ENCODE measurements at places on chromosomes 4 and X. TPM values are rescaled to one million over a fixed set of nuclear protein-coding genes. Genes with fewer than 3 reads are reported as not detected.
A peak's percentile ranks its signal among the peaks of the same experiment; 100 is the strongest.

Gene SPANXA1
- total RNA-seq = not detected

Gene GSX2
- not detected for total RNA-seq

Gene HTR2C
- total RNA-seq = not detected

Gene CFAP47
- not detected for total RNA-seq

DNA sequence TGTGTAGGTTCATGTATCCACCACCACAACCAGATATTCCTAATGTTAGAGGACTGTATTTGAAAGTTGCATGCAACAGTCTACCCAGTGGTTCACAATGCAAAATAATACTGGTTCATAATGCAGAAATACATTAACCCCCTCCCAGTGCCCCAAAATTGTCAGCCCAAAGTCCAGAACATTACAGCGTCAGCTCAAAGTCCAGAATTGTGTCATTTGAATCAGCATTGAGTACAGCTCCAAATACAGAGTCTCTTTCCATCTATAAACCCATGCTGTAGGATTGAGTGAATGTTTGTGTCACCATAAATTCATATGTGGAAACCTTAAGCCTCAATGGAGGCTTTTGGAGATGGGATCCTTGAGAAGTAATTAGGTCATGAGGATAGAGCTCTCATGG, 54.0 kb downstream of the MCUB start:
- no peak for DNase-seq

- DNase-seq = no peak
Observed at GRCh38 chr4:185740471-185740873, 71.5 kb downstream of the SORBS2 start.

- DNase-seq = peak; percentile 54
Observed at GRCh38 chrX:110915111-110915510, 119.5 kb upstream of the CHRDL1 start.

DNA sequence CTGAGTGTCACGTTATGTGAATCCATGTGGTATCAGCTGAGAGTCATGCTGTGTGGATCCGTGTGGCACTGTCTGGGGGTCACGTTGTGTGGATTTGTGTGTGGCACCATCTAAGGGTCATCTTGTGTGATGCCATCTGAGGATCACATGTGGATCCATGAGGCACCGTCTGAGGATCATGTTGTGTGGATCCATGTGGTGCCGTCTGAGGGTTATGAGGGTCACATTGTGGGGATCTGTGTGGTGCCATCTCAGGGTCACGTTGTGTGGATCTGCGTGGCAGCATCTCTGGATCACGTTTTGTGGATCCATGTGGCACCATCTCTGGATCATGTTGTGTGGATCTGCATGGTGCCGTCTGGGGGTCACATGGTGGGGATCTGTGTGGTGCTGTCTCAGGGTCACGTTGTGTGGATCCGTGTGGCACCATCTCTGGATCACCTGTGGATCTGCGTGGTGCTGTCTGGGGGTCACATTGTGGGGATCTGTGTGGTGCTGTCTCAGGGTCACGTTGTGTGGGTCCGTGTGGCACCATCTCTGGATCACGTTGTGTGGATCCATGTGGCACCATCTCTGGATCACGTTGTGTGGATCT, 6.9 kb downstream of the PDE6B start:
- no peak for DNase-seq

- DNase-seq = peak; percentile 69
Observed at GRCh38 chr4:77385124-77385969, 220.3 kb upstream of the CXCL13 start.

DNA sequence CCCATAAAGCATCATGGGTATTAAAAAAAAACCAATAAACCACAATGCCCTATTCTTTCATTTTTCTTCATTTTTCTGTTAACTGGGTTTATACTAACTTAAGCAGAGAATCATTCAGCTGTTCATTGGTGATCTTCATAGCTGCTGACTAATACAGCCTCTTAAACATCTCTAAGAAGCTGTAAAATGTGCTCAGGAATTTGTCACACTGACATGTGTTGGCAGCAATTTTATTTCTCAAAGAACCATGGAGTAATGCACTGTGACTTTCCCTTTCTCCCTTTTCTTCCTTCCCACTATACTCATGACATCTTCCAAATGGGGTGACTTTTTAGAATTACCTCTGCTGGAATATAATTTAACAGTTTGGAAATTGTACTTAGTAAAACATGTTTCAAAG, 315.4 kb downstream of the ANTXR2 start:
- no peak for DNase-seq

DNA sequence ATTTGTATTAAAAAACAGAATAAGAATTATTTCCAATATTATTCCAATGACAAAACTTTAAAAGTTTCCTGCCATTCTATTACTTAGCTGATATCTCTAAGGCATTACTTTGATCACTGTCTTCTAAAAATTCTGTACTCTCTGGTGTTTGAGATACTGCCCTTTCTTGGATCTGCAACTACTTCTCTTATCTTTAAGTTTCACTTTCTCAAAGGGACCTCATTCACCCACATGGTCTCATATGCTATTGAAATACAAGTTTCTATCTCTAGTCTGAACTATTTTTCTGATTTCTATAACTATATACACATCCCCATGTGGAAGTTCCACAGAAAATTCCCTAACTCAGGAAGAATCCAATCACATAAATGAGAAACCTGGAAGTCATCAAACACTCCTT, 22.2 kb downstream of the TMPRSS11E start:
- DNase-seq = no peak

DNA sequence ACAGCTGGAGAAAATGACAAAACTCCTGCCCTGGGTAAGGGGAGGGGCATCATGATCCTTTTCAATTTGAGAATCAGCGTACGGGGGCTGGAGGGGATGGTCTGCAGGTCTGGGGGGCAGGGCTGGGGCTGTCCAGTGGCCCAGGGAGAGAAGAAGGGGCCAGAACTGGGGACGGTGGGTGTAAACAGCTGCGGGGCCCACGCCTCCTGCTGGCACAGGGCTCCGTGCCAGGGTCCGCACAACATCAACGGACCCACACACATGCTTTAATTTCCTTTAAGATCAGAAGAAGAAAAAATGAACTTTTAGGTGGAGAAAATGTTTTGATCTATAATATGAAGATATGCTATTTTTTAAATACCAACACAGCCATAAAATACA, 52.1 kb downstream of the PSAPL1 start:
- DNase-seq = no peak

DNA sequence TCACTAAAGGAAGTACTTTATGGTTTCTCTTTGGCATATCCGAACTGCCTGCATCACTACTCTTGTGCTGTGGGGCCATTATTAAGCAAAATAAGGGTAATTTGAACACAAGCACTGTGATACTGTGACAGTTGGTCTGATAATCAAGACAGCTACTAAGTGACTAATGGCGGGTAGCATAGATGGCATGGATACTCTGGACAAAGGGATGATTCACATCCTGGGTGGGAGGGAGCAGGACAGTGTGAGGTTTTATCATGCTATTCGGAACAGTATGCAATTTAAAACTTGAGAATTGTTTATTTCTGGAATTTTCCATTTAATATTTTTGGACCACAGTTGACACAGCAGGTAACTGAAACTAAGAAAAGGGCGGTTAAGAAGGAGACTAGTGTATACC, 52.6 kb upstream of the CITED1 start:
- peak; percentile 41 for DNase-seq

DNA sequence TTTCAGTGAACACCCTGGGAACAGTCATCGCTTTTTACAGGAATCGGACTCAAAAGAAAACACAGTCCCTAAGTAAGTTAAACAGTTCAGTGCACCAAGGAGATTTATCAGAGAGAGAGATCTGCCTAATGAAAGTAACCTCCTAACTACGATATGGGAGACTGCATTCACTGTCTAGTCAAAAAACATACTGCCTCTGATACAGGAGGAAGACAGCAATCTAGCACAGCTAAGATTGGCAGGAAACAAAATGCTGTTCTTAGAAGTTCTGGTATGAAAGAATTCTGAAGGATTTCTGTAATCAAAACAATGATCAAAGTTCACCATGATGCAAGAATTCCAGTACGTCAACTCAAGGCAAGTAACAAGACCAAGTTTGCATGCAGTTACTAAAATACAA, 92.8 kb downstream of the MAML3 start:
- DNase-seq = no peak

Data from bronchial epithelial cell (primary cell).